ENCODE measurements at places on chromosomes 12 and 14.

GRCh38 chr14:50299585-50299984, 12.4 kb downstream of the L2HGDH start:
- DNase-seq, result no peak

DNA sequence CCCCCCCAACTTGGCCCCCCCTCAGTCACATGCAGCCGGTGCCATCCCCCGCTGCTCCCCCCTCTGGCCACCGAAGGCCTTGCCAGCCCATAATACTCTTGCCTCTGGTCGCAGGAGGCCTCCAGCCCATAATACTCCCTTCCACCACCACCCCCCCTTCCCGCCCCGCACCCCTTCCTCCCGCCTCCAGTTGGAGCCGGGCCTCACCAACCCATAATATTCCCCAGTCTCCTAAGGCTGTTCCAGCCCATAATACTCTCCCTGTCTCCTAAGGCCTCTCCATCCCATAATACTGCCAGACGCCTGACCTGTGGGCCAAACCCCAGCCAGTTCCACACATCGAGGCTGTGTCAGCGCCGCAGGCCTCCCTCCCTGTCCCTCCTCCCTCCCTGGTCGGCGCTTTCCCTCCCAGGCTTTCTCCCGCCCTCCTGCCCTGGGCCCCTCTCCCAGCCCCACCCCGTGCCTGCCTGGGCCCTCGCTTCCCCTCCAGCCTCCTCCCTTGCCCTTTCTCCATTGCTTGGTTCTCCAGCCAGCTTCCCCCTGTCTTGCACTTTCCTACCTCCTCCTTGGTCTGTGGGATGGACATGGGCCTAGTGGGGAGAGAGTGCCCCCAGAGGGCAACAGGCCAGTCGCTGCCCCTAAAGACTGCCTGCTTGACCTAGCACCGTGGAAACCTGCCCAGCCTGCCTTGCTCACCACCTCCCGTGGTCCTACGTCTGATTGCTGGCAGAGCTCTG, 6.8 kb upstream of the CHD4 start:
- DNase-seq, result peak; percentile 86

- peak; percentile 76 for DNase-seq
These were observed 30.6 kb downstream of the PPFIBP1 start for GRCh38 chr12:27554421-27555186.

GRCh38 chr12:124452576-124453331, 114.7 kb downstream of the NCOR2 start:
- no peak for DNase-seq

DNA sequence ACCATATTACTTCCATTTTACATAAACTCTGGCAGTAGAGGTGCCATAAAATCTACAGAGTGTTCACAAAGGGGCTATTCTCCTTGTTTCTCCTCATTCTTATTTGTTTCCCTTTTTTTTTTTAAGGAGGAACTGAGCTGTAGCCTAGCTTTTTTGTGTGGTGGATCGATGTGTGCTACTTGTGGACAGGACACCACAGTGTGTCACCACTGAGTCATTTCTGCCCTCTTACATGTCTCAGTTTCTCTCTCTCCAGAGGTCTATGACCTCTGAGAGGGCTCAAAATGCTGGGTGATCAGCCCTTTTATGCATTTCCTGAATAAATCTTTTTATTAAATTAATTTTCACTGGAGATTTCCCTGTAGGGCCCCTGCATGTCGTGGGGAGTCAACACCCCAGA, 370.2 kb downstream of the ADGRD1 start:
- no peak for DNase-seq

DNA sequence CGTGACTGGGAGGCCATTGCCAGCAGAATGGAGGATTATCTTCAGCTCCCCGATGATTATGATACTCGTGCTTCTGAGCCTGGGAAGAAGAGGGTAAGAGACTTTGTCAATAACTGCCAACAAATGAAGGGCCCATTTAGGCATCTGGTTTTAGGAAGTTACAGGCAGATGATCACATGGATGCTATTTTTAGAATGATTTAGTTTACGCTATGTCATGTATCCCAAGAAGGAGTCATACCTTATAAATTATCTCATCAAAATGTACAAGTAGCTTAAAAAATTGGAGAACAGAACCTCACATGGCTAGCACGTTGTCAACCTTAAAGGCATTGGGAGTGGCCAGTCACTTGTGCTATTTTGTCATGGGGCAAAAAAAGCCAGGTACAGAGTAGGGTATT, 46.7 kb downstream of the PROX2 start:
- no peak for DNase-seq

DNA sequence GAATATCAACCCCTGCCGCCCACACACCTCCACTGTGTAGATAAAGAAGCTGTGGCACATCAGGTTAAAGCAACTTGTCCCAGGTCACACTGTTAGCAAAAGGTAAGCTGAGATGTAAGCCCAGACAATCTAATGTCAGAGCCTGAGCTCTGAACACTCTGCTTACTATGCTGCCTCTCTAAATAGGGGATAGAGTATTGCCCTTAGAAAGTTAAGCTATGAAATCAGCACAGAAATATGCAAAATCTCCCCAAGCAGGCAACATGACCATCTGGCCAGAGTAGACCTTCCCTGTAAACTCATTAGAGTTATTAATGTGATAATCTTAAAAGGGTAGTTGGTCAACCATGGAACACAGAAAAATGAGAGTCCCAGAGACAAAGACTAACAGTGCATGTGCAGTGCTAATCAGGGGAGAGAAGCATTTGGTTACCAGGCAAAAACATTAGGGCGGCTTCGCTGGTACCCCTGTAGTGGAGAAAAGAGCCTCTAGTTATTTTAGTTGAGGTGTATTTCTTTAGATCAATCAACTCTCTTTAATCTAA, 171.0 kb downstream of the BTG1 start:
- no peak for DNase-seq

- DNase-seq, result no peak
These were observed 364.7 kb downstream of the NOVA1 start for GRCh38 chr14:26233118-26233517.

DNA sequence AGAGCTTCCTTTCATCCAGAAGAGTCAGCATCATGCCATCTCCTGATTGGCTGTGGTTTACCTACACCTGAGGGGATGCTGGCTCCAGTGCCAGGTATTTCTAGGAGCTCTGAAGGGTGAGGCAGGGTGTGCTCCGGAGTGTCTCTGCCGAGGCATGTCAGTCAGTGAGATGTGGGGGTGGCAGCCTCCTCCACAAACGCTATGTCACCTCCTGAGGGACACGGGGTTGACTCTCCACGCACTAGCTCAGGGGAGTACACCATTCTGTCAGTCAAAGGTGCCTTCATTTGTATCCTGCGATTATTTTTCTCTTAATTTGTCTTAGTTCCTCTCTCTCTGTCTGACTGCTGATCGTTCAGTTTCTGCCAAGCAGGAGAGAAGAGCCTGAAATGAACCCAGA, 604.5 kb downstream of the VRK1 start:
- no peak for DNase-seq

DNA sequence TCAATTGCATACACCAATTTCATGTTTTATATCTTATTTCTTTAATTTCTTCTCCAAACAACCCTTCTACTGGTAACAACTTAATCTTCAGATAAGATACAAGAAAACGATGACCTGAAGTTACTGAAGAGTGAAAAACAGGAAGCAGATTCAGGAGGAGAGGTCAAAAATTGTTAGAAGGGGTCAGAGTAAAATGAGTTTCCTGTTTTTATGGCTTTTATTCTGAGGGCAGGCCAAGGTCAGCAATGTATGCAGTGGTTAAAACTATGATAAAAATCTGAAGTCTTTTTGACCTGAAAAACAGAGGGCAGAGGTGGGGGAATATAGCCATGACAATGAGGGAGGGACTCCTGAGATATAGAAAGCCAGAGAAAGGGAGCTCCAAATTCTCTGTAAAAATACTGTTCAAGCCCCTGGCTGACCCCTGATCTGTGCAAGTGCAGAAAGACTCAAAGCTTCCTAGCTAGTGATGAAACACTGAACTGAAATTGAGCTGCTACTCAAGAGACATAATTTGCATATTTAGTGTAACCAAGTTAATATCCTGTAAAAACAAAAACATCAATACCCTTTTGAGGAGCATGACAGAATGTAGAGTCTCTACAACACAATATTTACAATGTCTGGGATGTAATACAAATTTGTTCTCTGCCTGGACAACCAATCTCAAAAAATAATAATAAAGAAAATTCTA, 514.3 kb upstream of the SEL1L start:
- DNase-seq, result no peak

DNA sequence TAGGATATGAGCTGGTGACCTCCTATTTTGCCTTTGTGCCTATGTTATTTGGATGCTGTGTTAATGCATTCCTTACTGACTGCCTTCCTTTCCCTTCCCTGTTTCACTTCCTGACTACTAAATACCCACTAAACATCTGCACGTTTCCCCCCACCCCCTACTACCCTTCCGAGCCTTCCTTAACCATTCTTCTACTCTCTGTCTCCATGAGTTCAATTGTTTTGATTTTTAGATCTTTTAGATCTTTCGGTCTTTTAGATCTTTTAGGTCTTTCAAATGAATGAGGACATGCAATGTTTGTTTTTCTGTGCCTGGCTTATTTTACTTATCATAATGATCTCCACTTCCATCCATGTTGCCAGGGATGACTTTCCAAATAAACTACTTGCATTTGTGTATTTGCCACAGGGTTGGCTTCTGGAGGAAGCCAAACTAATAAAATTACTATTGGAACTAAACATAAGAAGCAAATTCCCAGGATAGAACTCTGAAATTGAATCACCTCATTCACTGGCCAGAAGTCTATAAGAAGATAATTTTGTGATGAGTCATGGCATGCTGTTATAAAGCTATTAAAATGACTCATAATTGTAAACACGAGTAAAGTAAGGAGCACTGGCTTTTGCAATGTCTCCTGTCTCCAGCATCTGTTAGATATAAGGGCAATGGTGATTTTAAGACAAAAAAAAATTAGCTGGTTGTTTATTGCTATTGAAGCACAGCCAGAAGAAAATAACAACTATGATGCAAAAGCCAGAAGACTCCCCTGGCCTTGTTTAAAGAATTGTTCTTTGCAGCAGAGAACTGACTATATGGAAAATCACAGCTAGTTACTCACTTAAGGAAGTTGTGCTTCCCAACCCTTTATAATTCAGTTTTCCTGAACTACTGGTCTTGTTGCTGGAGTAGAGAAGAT, 586.3 kb downstream of the LRFN5 start:
- peak; percentile 94 for DNase-seq

DNA sequence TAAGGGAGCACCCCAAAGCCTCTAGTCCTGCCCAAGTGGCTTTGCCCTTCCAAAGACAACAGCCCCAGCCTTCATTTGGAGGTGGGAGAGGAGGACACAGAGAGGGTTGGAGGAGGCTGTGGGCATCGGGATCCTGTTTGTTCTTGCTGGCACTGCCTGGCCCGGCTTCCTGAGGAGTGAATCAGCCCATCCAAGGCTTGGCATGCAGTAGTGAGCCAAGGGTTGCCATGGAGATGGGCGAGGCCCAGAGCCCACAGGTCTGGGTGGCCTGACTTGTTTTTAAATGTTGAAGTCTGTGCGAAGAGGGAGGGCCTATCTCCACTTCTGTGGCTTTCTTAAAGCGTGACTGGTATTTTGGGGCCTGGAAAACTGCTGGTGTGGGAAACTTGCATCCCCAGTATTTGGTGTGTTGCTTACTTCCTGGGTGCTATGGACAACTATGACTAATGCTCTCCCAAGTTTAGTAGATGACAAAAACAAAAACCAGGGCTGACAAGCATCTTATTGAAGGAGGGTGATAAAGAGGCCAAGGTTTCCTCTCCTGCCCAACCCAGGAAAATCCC, 15.8 kb downstream of the CD9 start:
- DNase-seq, result peak; percentile 77

DNA sequence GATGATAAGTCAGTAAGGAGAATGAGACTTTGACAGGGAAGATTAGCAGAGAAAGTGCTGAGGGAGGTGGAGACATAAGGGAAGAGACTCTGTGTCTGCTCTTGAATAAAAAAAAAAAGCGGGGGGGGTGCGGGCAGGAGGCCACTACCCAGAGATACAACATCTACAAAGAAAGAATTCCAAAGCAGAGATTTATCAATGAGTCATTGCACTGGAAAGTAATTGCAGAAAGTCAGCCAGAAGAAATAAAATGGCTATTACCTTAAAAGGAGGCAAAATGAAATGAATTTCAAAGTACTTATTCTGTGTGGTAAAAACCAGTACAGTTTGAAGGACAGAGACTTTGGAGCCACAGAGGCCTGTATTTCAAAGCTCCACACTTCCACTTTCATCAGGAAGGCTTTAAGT, 267.1 kb upstream of the PRKD1 start:
- peak; percentile 79 for DNase-seq

- no peak for DNase-seq
These were observed 317.6 kb upstream of the FKBP4 start for GRCh38 chr12:2477009-2477766.

- DNase-seq, result no peak
These were observed 98.4 kb upstream of the BTG1 start for GRCh38 chr12:92244036-92244435.

DNA sequence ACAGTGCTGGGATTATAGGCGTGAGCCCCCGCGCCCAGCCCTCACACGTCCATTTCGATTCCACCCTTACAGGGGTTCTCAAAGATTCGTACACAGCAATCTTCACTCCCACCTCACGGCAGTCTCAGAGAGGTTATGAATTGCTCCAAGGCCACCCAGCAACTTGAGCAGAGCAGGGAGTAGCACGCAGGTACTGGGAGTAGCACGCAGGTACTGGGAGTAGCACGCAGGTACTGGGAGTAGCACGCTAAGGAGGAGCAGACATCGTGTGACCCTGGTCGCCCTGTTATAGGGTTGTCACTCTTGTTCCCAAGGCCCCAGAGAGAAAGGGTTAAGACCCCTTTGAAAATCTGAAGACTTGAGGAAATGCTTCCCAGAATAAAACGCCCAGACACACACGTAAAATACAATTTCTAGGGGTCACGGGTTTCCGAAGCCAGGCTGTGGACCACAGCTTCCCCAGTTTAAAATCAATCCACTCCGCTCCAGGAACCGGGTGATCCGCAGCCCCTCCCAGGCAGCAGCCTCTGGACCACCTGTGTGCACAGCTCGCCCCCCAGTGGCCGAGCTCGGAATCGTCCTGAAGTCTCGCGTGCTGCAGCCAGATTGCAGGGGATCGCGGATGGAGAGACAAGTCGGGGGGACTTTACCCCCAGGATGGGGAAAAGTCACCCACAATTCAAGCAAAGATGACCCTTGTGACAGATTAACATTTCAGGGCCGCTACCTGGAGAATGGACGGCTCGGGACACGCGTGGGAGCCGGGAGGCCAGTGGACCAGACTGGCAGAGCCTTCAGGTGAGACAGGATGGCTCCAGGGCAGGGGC, 92.0 kb downstream of the SCARB1 start:
- no peak for DNase-seq

GRCh38 chr12:99732131-99732530, 84.6 kb downstream of the GARIN6 start:
- no peak for DNase-seq

DNA sequence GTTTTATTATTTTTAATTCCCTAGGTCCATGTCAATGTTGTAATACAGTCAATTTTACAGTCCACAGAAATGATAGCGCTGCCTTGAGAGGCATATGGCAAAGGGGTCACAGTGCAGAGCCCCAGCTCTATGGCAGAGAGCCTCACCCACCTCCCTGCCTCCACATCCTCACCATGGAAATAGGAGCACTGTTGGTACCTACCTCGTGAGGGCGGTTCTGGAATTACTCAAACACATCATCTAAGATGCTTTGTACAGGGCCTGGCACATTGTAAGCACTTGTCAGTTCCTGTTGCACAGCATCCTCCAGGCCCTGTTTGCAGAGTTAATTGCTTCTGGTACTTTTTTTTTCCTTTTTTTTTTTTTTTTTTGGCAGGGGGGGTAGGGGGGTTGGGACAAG, 4.1 kb upstream of the AKAP5 start:
- no peak for DNase-seq

GRCh38 chr12:47722941-47723631, 2.2 kb downstream of the ENDOU start:
- DNase-seq, result no peak

- no peak for DNase-seq
These were observed 1687.4 kb upstream of the FLRT2 start for GRCh38 chr14:83842547-83842946.

- DNase-seq, result no peak
These were observed 343.0 kb downstream of the BMP4 start for GRCh38 chr14:53613404-53614253.
